ENCODE measurements at places on chromosomes 2 and 18.

DNA sequence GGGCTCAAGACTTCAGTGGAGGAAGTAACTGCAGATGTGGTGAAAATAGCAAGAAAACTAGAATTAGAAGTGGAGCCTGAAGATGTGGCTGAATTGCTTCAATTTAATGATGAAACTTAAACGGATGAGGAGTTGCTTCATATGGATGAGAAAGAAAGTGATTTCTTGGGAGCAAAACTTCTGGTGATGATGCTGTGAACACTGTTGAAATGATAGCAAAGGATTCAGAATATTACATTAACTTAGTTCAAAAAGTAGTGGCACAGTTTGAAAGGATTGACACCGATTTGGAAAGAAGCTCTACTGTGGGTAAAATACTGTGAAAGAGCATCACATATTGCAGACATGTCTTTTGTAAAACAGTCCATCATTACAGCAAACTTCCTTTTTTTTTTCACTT, 638.0 kb downstream of the NYAP2 start:
- DNase-seq, result no peak

GRCh38 chr2:240238786-240239185, 98.3 kb upstream of the OTOS start:
- no peak for DNase-seq

DNA sequence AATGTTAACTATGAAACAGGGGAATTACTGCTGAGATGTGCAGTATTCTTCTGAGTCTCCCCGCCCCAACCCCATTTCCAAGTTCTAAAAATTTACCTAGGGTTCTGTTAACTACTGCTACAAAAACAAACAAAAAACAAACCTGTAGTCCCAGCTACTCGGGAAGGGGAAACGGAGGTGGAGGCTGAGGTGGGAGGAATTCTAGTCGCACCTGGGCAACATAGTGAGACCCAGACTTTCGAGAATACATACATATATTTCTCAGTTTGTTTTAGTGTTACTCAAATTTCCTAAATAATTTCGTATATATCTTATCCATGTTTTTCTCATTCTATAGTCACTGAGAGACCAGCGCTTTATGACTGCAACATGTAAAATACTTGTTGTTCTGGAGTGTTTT, 989 bp downstream of the STAM2 start:
- no peak for DNase-seq

GRCh38 chr2:14975381-14975780, 342.9 kb downstream of the LRATD1 start:
- no peak for DNase-seq

DNA sequence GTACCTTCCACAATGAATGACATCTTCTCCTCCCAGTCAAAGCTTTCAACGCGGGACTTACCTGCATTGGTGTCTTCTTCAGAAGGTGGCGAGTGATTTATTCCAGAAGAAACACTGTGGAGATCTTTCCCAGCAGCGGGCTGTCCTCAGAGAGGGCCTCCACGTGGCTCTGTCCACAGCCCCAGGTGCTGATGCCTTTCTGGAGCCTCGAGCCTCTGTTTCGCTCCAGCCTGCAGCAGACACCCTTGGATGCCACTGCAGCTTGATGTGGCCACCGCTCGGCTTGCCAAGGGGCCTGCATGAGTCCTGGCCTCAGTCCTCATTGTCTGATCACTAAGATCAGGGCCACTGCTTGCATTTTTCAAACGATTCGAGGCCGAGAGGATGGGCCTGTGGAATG, 46.6 kb upstream of the GALR1 start:
- no peak for DNase-seq

DNA sequence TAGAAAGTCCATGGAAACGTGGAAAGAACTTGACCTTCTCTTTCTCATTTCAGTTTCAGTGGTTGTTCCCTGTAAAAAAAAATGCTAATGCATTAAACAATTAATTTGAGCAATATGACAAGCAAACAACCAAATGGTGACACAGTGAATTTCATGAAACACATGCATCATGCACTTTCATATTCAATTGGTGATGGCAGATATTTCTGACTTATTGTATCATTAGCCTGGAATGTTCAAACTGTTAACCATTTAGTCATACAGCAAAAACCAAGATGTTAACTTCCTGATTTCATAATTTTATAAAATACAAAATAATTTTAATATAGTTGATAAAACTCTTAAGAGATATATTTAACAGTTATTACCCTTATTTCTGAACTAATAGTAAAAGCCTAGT, 85.5 kb downstream of the SCN1A start:
- DNase-seq, result no peak

DNA sequence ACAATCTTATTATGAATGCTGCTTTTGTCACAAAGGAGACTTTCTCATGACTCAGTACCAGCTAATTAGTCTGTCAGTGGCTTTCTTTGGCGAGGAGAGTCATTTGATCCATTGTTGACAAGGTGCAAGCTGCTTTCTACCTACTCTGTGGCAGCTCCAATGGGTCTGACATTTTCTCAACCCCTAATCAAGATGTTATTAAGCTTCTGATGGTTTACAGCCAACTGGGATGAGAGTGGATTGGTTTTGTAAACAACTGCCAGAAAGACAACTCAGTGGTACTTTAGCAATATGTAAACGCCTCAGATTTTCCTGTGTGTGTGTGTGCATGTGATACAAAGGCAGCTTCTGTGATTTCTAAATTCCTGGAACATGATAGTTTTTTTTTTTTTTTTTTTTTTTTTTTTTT, 8.2 kb upstream of the CLIP4 start:
- peak; percentile 90 for DNase-seq

GRCh38 chr2:208573569-208573968, 167.0 kb downstream of the PTH2R start:
- DNase-seq, result no peak

GRCh38 chr2:75896779-75897366, 186.2 kb upstream of the GCFC2 start:
- peak; percentile 11 for DNase-seq

DNA sequence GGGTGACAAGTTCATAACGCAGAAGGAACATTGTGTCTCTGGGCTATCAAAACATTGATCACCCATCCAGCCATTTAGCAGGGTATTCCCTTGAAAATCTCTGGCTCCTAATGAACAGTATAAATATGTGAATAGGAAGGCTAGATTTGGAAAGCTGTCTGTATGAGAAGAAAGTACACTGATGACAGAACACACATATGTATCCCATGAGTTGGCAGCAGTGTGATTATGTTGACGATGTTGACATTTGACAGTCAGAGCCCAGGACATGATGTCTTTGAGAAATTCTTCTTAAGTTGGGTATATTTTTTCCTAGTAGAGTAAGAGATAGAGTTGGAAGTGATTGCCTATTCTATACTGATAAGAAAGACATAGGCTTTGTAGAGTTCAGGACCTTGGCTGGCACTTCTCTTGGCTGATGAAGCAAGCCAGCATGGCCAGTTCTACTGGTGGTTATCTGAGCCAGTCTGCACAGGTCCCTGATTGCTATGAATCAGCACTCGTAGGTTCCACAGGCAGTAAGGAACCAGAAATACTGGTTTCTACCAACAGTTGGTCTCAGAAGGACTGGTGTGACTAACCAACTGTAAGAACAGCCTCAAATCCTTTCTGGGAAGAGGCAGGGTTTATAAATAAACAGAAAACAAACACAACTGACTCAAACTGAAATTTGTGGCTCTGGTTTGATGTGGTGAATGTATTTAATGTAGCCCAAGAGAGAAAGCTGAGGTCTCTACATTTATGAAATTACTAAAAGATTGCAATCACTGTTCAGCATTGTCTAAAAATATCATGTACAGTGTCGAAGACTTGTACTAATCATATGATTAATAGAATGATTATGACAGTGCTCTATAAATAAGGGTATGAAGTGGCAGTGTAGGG, 43.9 kb upstream of the RAPH1 start:
- DNase-seq, result no peak

DNA sequence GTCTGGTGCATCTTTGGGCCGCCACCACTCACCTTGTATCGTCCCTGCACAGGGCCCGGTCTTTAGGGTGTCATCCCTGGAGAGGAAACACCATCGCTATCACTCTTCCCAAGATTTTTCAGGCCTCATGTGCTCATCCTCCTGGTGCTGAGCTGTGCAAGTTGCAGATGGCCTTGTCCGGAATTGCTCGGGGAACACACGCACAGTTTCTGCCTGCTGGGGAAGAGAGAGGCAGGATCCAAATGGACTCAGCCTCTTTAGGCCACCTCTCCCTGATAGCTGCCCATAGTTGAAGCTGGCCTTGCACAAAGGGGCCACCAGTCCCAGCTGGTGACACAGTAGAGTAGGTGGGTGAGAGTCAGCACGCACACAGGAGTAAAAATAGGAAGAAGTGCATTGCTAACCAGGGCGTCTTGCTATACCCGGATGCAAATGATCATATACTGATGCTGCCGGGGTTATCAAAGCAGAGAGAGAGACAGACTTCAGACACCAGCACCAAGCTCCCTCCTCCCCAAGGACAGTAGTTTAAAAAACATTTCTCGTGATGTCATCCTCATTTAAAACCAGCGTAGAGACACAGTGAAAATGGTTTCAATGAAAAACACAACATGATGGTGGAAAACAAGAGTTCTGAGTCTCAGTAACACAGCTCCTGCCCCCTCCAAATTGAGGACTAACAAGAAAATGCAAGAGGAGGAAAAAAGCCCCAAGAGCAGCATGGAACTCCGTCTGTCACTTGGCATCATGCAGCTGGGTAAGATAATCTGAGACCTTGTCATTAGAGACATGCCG, 147.5 kb upstream of the NCK2 start:
- no peak for DNase-seq

GRCh38 chr2:80852808-80853139, 548.2 kb upstream of the LRRTM1 start:
- no peak for DNase-seq

GRCh38 chr2:71003966-71004755, 9.5 kb upstream of the TEX261 start:
- no peak for DNase-seq

GRCh38 chr2:236499691-236500578, 69.7 kb upstream of the ACKR3 start:
- DNase-seq, result no peak

DNA sequence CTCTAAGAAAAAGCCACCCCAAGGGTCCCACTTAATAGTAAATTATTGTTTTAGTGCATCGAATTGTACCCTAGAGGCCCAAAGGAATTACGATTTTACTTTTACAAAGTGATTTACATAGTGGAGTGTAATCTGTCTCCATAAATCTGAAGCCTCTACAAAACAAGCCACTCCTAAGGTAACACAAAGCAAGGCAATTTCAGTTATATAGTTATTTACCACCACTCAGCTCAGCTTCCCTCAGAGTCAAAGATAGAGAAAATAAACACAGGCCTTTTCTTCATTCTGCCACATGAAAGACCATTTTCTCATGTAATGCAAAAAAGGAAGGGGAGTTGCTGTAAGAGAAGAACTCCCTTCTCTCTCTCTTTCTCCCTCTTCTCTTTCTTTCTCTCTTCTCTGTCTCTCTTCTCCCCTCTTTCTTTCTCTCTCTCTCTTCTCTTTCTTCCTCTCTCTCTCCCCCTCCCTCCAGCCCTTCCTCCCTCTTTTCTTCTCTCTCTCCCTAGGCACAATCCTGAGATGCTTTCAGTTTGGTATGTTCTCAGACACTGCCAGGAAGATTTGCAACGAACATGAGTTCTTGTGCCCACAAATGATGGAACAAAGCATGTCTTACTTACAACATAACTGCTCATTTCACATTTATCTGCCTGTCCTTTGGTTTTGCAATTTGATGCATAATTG, 264.5 kb downstream of the BCL2 start:
- no peak for DNase-seq

- DNase-seq, result no peak
Measured at GRCh38 chr2:160075171-160075570, 12.8 kb upstream of the PLA2R1 start.

GRCh38 chr2:17646838-17647701, 106.5 kb downstream of the SMC6 start:
- no peak for DNase-seq

DNA sequence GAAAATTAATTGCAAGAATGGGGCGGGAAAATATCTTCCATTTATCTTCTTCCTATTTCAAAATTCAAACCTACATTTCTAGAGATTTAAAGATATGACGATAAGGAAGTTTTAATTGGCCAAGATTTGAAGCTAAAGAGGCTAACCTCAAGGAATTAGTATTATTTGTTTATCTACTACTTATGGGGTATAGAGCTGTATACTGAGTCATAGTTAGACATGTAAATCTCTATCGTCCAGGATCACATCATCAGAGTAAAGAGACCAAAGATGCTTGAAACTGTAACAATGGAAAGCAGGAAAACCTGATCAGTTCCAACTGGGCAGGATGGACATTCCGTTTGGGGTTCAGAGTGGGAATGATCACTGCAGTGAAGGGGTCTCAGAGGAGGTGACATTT, 95.2 kb upstream of the KLF7 start:
- DNase-seq, result no peak

DNA sequence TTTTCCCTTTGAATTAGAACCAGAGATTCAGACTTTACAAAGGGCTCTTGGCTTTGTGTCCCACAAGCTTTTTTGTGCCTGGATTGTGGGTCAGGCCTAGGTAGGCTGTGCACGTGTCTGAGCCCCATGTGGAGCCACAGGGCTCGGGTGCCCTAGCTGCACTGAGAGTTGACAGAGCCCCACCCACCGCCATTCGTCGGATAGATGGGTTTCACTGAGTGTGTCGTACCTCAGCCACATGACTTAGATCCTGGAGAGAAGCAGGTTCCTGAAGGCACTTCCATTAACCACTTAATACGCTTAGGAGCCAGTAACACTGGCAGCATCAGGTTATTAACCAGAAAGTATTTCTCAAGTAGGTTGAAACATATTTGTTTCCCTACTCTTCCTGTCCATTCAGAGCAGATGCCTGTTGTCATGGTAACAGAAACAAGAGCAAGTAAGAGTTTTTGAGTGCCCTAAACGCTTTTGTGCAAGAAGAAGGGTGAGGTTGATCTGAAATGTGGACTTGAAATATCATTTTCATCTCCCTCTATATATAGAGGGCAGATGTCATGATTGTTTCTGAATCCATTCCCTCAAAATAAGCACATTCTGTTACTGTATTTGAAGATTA, 30.0 kb downstream of the ADCYAP1 start:
- no peak for DNase-seq
